ENCODE measurements at places on chromosomes 3 and 15.
A peak's percentile ranks its signal among the peaks of the same experiment; 100 is the strongest.

- no peak for DNase-seq
These were observed 84.7 kb downstream of the MYO9A start for GRCh38 chr15:72033285-72033684.

GRCh38 chr15:91849180-91849579 is 4.3 kb upstream of the SLCO3A1 start:
- no peak for DNase-seq

- DNase-seq: no peak
These were observed 8.0 kb upstream of the SACM1L start for GRCh38 chr3:45681221-45681620.

- peak; percentile 92 for DNase-seq
These were observed 58.1 kb downstream of the SLC6A6 start for GRCh38 chr3:14460342-14461005.

- no peak for DNase-seq
These were observed 132.3 kb downstream of the LRRK1 start for GRCh38 chr15:101051291-101052030.

DNA sequence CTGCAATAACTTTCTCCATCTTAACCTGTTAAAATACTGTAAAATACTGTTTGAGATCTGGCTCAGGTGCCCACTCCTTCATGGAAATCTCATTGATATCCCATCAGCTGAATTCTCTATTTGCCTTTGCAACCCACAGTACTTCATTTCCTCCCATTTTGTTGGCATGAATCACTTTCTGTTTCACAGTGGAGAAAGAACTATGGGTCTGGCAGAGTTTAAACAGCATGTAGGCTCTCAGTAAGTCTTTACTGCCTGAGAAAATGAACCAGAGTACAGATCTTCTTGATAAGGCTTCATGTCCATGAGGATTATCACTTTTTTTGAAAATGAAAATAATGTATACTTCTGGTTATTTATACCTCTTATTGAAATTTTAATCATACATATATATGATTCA is 245.9 kb downstream of the NAALADL2 start:
- DNase-seq: peak; percentile 28

DNA sequence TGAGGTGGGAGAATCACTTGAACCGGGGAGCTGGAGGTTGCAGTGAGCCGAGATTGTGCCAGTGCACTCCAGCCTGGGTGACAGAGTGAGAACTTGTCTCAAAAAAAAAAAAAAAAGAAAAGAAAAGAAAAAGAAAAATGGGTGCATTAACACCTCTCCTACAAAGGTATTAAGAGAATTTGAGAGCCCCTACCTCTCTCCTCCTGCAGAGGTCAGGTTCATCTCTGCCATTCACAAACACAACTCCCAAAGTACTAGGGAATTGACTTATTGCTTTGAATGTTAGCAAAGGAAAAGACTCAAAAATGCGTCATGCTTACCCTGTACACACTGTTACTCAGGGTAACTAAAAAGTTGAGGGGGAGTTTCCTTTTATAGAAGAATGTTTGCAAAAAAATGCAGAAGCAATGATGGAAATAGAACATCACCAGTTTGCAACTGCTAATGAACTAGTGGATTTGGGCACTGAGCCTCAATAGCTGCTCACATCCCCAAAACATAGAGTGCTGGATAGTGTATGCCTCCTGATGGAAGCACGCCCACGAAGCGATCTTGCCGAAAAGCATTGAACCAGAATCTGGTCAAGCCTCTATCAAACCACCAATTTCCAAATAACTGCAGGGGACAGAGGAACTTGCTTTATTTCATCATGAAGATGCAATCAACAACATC is 15.5 kb upstream of the LYZL4 start:
- no peak for DNase-seq

GRCh38 chr3:177071496-177072156 is 125.7 kb downstream of the TBL1XR1 start:
- no peak for DNase-seq
